ENCODE measurements at places on chromosomes 16 and 17.
A peak's percentile ranks its signal among the peaks of the same experiment; 100 is the strongest.

GRCh38 chr17:7839876-7840261 lies 5.9 kb downstream of the KDM6B start:
- DNase-seq, result no peak

GRCh38 chr16:86611525-86611855 lies 33.1 kb downstream of the FOXL1 start:
- no peak for DNase-seq

- DNase-seq, result no peak
Observed at GRCh38 chr16:67718668-67719047, 458 bp downstream of the GFOD2 start.

DNA sequence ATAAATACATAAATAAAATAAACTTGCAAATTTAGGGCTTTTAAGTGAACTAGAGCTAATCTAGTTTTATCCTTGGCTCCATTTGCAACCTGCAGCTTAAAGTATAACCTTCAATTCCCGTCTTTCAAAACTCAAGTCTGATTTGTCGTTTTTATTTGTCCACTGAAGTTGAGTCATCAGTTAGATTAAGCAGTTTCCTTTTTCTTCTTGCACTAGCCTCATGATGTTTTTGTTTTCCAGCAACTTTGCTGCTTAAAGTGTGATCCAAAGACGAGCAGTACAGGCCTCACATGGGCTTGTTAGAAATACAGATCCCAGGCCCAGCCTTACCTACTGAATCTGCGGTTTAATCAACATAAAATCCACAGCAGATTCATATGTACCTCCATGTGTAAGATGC lies 13.8 kb downstream of the ARSG start:
- DNase-seq, result no peak

GRCh38 chr17:55265311-55266021 lies 706 bp downstream of the HLF start:
- DNase-seq, result peak; percentile 76

GRCh38 chr17:76195281-76196096 lies 44.8 kb downstream of the RNF157 start:
- DNase-seq, result no peak

- DNase-seq, result no peak
Observed at GRCh38 chr16:68866933-68867332, 23.6 kb downstream of the TANGO6 start.

DNA sequence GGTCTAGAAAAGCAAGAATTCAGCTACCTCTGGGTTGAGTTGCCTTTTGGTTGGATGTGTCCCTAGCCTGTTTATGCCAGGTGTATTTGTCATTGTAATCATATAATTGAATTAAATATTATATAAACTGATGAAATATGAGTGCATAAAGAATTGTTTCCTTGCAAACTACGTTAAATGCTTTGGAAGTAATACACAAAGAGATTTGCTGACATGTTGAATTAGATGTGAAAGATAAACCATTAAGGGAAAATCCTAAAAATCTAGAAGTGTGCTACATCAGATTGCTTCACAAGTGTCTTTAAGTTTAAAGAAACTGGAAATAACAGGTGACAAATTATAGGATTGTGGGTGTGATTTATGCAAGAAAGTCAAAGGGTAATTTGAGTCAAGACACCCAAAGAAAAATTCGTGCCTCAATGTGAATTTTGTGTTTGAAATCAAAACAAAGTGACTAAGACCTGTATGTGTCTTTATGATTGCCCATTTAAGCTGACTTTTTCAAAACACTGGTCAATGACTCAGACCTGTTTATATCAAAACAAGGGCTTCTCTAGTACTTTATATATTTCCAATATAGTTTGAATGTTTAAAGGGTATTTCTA lies 5.1 kb upstream of the PYY start:
- DNase-seq, result no peak

DNA sequence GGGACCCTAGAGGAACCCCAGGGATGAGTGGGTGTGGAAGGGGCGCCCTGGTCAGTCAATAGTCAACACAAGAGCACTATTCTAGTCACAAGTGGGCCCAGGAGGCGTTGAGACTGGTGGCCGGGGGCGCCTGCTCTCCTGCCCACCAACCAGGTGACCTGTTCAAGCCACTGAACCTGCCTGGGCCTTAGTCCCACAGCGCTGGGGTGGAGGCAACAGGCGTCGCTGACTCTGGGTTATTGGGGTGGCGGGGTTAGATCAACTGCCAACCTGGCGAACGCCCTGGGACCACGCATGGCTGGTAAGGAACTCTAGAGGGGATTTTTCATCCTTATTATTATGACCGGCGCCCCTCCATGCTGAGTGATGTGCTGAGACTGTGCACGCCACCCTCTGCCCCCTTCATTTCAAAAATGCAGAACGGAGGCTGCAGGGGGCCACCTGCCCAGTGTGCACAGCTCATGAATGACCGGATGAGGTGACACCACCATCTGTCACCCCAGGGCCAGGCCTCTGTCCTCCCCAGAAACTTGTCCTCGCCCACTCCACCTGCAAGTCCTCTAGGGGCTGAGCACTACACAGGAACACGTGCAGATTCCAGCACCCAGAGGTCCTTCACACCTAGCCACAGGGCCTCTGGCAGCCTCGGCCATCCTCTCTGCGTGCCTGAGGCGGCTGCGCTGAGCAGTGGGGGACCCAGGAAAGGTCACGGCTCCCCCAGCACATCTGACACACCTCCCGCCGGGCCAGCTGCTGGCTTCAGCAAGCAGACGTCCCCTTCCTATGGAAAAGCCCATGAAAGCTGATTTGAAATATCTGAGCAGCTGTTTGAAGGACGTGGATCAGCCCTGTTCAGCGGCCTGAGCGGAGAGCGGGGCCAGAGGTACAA lies 51.6 kb upstream of the DNAH17 start:
- no peak for DNase-seq

- no peak for DNase-seq
Observed at GRCh38 chr16:55571-56136, 2.0 kb downstream of the SNRNP25 start.
